ENCODE measurements at places on chromosomes 6 and 20. TPM values are rescaled to one million over a fixed set of nuclear protein-coding genes. Genes with fewer than 3 reads are reported as not detected.
A peak's percentile ranks its signal among the peaks of the same experiment; 100 is the strongest.

TRAPPC3L gene
- total RNA-seq = not detected

TFAP2A gene
- not detected for total RNA-seq

GPLD1 gene
- total RNA-seq = 0.72 TPM

LTA gene
- 724 TPM for total RNA-seq

TUBB1 gene
- not detected for total RNA-seq

MACROD2 gene
- not detected for total RNA-seq

RIPOR2 gene
- 88.3 TPM for total RNA-seq

ENPP5 gene
- total RNA-seq = 0.40 TPM

ERGIC3 gene
- total RNA-seq = 98.0 TPM

DNA sequence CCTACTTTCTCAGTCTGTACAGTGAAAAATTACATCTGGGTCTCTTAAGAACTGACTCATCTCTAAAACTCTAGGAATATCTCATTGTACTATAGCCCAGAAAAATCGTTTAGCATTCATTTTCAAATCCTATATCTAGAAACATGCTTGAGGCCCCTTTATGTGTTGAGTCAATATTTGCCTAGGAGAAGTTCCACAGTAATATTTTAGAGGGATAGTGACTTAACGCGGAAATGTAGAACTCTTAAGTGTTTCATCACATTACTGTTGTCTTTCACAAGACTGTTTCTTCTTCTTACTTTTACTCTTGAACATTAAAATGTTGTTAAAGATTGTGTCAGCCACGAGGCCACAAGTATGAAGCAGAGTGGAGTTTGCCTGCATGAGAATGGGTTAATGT, 23.0 kb upstream of the MYLIP start:
- no peak for DNase-seq

DNA sequence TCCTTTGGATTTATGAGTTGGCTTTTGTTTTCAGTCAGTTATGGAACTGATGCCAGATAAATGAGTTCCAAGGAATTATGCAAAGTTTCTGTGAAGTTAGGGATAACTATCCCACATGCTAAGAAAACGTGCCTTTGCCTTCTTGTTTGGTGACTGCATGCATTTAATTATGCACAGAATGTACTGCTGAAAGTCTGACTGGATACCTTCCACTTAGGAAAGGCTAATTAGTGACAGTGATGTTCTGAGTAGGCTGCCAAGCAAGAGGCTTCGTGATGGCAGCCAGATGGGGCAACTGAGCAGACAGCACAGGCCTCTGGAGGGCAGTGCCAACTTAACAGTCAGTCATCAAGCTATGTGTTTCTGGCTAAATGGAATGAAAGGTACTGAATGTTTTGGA, 289.9 kb downstream of the CD109 start:
- DNase-seq = peak; percentile 2

- DNase-seq = no peak
Observed at GRCh38 chr20:37673444-37673843, 20.4 kb upstream of the CTNNBL1 start.

DNA sequence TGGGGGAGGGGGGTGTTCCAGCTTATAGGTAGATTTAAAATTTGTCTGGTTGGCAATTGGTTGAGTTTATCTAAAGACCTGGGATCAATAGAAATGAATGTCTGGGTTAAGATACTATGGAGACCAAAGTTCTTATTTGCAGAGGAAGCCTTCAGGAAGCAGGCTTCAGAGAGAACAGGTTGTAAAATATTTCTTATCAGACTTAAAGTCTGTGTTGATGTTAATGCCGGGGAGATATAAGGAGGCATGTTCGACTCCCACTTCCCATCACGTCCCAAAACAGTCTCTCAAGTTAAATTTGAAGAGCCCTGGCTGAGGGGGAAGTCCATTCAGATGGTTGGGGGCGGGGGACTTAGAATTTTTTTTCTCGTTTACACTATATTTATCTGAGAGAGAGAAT, 12.3 kb upstream of the BLCAP start:
- DNase-seq = no peak

DNA sequence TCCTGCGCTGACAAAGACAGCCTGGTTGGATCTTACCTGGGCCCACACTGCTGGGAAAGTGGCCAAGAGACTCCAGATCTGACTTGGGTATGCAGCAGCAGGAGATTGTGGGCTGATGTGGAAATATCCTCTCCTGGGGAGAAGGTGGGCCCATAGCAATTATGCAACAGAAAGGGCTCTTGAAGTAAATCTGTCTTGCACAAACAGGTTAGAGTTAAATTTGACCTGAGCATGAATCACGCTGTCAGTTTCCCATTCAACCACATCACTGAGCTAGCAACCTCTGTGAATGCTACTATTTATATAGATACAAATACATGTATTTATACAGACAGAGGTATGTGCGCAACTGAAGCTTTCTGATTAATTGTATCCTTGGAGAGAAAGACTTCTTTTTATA, 28.3 kb upstream of the PDYN start:
- DNase-seq = no peak

DNA sequence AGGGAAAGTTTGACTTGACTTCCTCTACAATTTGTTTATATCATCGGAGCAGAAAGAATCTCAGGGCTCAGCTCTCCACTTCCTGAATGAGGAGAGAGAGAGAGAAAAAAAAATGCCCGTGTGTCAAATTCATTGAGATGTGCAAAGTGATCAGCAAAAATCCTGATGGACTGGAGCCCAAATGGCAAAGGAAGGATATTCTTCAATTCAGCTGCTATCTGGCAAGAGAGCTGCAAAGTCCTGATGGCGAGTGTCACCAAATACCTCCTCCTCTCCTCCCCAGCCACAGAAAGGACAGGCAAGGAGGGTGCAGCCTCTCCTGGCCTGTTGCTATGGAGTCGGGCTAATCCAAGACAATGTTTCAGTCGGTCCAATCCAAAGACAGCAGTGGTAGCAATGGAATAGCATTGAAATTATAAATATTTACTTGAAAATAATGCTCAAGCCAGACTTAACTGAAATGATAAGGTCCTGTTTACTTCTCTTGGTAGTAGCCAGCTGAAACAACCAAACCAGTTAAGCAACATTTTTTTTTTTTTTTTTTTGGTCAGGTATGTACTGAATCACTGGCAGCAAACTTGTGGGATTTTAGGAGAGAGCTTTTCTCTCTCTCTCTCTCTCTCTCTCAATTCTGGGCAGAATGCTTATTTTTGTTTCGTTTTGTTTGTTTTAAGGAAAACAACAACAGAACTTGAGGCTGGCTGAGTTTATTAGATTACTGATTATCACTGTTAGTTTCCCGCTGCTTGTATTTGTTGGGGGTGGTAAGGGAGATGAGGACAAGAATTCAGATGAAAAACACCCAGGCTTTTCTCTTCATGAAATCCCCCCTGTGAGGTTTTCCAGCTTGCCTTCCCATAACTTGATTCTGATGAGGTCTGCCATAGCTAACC, 204.2 kb downstream of the BCAS1 start:
- no peak for DNase-seq

DNA sequence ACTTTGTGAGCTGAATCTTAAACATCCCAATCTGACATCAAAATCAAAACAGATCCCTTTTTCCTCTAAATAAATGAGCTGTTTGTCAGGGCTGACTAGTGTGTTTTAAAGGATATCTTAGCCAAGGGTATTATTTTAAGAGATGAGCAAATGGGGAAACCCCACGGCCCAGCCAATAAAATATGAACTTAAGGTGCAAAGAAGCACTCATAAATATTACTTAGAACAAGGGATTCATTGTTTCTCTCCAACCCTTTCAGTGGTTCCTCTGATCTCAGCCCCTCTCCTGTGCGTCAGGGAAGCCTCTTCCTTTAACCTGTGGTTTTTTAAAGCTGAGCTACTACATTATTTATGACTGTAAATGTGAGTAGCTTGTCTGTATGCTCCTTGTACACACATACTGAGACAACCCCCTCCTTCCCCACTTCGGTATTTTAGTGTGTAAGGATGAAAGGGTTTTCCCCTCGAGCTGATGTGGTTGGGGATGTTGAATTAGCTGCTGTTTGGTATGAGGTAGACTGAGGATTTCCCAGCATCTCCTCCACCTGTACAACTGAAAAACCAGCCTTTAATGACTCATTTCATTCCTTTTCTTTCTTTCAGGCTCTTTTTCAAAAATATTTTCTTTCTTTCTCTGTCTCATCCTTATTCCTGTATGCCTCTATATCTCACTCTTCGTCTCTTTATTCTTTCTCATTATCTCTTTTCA, 6.5 kb downstream of the BMP5 start:
- DNase-seq = peak; percentile 29

DNA sequence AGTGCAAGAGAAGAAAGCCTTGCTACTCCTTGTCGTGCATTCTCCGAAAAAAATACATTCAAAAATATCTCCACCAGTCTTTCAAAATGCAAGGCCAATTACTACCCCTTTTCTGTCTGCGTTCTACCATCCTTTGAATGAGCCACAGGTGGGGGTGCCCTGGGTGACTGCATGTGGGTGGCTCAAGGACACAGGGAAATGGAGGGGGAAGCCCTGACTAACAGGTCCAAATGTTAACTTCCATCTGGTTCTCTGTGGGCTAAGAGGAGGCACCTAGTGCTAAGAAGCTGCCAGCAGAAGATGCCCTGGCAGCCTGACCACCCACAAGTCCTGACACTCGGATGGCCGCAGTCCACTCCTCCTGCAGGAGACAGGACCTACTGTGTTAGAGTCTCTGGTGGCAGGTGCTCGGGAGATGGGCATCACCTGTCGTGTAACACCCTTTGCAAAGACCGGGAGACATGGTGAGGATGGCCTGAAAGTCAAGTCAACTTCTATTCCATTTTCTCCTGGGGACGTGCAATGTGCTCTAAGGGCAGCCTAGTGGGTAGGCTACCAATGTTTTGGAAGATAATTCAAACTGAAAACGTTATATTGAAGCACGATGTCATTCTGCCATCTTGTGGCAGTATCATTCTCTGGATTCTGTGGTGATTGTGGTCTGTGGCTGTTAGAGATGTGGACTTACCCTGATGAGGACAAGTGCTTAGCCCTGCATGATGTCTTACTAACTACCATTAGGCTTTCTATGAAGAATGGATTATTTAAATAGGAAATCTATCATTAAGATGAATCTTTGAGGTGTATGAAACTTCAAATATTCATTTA, 27.4 kb upstream of the IGF2R start:
- peak; percentile 61 for DNase-seq

DNA sequence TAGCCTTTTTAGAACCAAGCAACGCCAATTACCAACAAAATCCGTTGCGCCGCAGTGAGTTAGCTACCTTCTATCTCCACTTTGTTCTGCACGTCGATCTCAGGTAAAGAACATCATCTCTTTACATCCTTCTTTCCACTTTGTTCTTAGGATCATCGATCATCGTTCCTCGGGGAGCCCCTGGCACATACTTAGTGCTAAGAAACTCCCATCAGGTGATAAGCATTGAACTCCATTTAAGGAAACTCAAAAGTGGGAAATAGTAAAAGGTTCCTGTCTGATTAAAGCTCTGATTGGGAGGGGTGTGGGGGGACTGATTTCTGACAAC, 227.0 kb upstream of the PRSS16 start:
- DNase-seq = no peak

DNA sequence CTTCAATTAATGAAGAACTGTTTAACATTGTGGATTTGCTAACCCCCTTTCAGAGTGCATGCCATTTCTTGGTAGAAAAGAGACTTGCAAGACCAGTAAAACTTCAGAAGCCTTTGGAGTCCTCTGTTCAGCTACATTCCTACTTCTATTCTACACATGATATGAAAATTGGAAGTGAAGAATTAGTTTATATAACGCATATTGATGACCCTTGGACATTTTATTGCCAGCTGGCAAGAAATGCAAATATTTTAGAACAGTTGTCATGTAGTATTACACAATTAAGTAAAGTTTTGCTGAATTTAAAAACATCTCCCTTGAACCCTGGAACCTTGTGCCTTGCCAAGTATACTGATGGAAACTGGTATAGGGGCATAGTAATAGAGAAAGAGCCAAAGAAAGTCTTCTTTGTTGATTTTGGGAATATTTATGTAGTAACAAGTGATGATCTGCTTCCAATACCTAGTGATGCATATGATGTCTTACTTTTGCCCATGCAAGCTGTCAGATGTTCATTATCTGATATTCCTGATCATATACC, 3.3 kb downstream of the TDRD6 start:
- no peak for DNase-seq

GRCh38 chr6:109050012-109050411, 44.6 kb downstream of the SESN1 start:
- DNase-seq = no peak

DNA sequence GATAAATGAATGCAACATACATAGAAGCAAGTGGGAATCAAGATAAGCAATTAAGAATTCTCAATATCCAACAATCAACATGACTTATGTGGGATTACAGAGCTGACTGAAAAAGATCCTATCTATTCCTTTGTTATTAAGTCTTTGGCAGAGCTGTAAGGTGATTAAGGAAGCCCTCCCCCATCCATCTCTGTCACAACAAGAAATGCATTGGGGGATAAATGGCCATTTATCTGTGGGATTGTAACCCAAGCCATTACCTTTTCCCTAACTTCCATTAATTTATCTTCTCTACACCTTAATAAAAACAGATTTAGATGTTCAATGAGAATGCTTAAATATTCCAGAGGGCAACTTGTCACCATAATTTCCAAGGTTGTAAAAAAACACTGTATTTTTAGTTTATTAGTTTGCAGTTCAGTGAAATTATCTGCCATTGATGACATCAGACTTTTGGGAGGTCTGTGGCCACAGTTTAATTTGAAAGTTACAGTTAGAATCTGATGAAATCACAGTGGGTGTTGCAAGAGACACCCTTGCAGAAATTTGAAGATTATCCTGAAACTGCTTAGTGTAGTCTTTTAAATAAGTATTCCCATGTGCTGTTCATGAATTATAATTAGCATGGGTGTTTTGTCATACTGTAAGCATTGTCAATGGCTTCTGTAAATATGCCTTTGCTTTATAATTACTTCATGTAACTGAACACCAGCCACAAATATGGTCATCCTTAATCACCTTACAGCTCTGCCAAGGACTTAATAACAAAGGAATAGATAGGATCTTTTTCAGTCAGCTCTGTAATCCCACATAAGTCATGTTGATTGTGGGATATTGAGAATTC, 49.4 kb upstream of the FYN start:
- no peak for DNase-seq

GRCh38 chr6:71294121-71294523, 5.5 kb downstream of the OGFRL1 start:
- DNase-seq = no peak

GRCh38 chr6:143742070-143742954, 64.5 kb downstream of the PHACTR2 start:
- DNase-seq = no peak

- no peak for DNase-seq
Observed at GRCh38 chr6:93319304-93319703, 100.1 kb downstream of the EPHA7 start.

- DNase-seq = no peak
Observed at GRCh38 chr6:52183131-52183713, 3.0 kb upstream of the IL17A start.

DNA sequence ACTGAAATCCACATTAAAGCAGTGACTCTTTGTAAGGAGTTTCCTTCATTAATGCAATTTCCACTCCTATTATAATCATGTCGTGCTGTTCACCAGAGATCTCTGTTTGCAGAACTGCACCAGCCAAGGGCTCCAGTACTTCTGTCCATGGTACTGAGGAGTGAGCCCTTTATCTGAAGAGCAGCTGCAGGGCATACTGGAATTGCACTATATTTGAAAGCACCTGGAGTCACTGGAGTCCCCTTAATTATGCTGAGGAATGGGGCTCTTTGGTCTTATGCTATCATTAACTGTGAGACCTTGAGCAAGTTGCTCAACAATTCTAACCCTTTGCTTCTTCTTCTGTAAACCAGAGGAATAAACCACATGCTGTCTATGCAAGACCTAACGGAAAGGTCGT, 61.7 kb upstream of the NUP153 start:
- DNase-seq = no peak
